ENCODE measurements at places on chromosomes 4 and X. TPM values are rescaled to one million over a fixed set of nuclear protein-coding genes. Genes with fewer than 3 reads are reported as not detected.

DNA sequence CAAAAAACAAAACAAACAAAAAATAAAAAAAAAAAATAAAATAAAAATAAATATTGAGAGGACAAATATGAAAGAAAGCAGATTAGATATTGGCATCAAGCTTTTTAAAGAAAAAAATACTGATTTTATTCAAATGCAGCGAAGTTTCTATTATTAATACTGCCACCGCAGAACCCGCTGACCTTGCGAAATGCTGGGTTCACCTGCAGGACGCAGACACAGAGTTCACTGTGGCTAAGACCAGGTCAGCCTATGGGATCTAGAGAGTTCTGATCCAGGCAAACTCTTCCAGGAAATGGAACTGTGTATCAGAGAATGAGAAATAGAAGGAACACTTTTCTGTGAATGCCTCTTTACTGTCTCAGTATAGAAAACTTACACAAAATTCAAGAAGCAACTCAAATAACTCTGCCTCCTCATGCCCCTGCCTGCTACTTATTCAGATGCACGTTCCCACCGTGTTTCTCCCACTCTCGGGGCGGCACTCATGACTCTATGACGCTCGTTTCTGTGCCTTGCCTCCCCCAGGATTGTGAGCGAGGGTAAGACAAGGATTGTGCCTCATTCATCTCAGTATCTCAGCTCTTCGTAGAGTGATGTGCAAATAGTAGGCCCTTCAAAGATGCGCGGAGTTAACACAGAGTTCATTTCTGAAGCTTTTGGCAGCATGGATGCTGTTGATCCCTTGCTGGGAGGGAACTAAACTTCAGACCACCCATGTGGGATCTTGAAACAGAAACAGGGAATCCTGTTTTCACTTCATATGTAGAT, 44.1 kb upstream of the TLR3 start:
- no peaks in the 10 kb centered on the region for H3K27me3 ChIP-seq
- peaks cover 35% of the 10 kb centered on the region for H3K4me1 ChIP-seq
- no peaks in the 10 kb centered on the region for H3K36me3 ChIP-seq
- DNase-seq, result no peak

Gene COL4A5
- 10.8 TPM for total RNA-seq

GRCh38 chrX:45743081-45743533, 542.4 kb upstream of the DIPK2B start:
- H3K4me1 ChIP-seq, result no peaks in the 10 kb centered on the region
- H3K27me3 ChIP-seq, result no peaks in the 10 kb centered on the region
- no peak overlapping the region for H3K27ac ChIP-seq
- DNase-seq, result no peak

Gene CFI
- total RNA-seq, result 6.8 TPM

Gene LRP2BP
- 2.8 TPM for total RNA-seq

DNA sequence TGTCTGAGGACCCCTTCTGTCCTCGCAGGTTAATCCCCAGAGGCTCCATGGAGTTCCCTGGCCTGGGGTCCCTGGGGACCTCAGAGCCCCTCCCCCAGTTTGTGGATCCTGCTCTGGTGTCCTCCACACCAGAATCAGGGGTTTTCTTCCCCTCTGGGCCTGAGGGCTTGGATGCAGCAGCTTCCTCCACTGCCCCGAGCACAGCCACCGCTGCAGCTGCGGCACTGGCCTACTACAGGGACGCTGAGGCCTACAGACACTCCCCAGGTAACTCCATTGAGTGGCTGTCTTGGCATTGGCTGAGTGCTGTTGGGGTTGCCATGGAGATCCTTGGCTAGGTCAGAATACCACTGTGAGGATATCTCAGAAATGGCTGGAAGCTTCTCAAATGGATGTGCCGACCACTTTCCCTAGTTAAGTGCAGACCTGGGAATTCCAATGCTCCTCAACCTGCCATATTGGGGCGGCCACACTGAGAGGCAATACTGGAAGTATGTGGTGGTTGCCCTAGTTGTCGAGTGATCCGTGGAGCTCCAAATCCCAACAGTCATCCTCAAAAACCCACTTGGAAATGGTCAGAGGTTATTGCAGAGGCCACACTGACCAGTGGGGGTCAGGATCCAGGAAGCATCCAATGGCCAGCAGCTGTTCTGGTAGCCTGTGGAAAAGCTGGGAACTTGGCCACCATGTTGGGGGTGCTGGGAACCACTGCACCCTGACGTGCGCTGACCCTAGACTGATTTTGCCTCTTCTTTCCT, 4.9 kb downstream of the GATA1 start:
- peaks cover 16% of the 10 kb centered on the region for H3K27me3 ChIP-seq
- no peak overlapping the region for H3K4me3 ChIP-seq
- no peak for DNase-seq
- no peaks in the 10 kb centered on the region for H3K4me1 ChIP-seq

GRCh38 chr4:147192679-147193078, 247.0 kb upstream of the TTC29 start:
- H3K4me3 ChIP-seq, result no peak overlapping the region
- H3K27me3 ChIP-seq, result no peaks in the 10 kb centered on the region
- H3K36me3 ChIP-seq, result no peaks in the 10 kb centered on the region
- H3K4me1 ChIP-seq, result peaks cover 13% of the 10 kb centered on the region
- H3K27ac ChIP-seq, result no peak overlapping the region

DNA sequence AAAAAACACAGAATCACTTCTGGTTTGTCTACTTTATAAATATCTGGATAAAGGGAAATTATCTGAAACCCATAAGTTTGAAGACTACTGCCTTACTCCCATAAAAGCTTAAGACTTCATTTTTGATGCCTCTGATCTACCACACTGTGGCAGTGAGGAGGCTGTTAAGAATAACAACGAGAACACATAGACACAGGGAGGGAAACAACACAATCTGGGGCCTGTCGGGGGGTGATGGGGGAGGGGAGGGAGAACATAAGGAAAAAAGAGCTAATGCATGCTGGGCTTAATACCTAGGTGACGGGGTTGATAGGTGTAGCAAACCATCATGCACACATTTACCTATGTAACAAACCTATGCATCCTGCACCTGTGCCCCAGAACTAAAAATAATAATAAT, 573.7 kb downstream of the GBA3 start:
- H3K36me3 ChIP-seq, result no peaks in the 10 kb centered on the region
- H3K27me3 ChIP-seq, result no peaks in the 10 kb centered on the region
- H3K27ac ChIP-seq, result no peak overlapping the region
- H3K4me1 ChIP-seq, result no peaks in the 10 kb centered on the region
- H3K4me3 ChIP-seq, result no peak overlapping the region

- no peaks in the 10 kb centered on the region for H3K36me3 ChIP-seq
- no peak overlapping the region for H3K27ac ChIP-seq
- peaks cover 3% of the 10 kb centered on the region for H3K27me3 ChIP-seq
Observed at GRCh38 chrX:124476562-124476961, 130.2 kb downstream of the SH2D1A start.

DNA sequence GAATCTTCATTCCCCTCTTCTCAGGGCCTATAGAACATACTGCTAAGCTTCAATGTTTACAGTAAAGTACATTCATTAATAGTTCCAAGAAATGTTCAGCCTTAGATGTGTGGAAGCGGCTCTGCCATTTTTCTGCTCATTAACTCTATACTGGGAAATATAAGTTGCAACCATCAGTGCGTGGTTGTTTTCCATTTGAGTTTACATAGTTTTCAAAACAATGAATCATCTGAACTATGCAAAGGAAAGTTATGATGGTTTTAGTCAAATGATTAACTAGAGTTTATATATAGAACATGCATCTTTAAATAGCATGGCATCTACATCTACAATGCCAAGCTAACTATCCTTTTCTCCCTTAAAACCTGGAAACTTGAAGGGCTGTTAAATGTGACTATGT, 29.6 kb downstream of the LEF1 start:
- H3K27ac ChIP-seq, result no peak overlapping the region
- no peak for DNase-seq
- H3K27me3 ChIP-seq, result peaks cover 7% of the 10 kb centered on the region
- peaks cover 4% of the 10 kb centered on the region for H3K4me1 ChIP-seq

DNA sequence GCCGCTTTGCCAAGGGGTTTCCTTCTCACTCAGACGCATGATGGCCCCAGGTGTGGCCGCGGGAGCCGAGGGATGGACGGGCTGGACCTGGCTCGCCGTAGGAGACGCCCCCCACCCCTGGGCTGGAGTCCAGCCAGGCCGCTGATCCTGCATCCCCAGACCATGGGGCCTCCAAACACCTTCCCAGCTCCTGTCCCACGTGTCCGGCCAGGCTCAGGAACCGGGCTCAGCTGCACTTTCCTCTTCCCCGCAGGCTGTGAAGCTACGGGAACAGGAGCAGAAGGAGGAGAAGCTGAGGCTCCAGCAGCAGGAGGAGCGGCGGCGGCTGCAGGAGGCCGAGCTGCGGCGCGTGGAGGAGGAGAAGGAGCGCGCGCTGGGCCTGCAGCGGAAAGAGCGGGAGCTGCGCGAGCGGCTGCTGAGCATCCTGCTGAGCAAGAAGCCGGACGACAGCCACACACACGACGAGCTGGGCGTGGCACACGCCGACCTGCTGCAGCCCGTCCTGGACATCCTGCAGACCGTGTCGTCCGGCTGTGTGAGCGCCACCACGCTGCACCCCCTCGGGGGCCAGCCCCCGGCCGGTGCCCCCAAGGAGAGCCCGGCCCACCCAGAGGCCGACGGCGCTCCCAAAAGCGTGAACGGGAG, 9.1 kb downstream of the AKAP17A start:
- H3K27me3 ChIP-seq, result no peaks in the 10 kb centered on the region
- no peak overlapping the region for H3K4me3 ChIP-seq
- H3K4me1 ChIP-seq, result peaks cover 14% of the 10 kb centered on the region
- no peak for DNase-seq
- peaks cover 86% of the 10 kb centered on the region for H3K36me3 ChIP-seq

Gene TXK
- 0.71 TPM for total RNA-seq

DNA sequence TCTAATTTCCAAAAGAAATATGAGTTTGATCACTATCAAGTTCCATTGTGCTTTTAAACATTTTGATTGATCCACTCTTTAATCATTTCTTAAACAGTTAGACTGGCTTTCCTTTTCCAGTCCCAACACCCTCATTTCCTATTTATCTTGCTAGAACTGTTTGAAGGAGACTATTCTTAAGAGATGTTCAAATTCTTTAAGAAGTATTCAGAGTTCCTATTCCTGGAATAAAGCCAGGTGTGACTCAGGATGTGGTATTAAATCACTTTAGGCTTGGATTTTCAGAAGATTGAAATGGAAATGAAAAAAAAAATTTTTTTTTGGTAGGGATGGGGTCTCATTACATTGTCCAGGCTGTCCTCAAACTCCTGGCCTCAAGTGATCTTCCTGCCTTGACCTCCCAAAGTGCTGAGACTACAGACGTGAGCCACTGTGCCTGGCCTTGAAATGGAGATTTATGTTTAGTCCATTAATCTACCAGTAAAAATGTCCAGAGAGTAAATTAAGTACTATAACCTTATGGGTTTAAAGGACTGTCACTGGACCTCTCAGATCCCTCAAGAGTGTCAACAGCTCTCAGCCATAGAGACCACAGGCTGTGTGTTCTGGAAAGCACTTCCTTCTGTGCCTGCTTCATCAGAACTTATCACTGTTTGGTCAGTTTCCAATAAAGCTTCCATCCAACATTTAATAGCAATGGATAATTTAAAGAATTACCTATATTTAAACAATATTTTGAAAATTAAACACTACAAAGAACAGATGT, 90.7 kb downstream of the CDS1 start:
- H3K4me3 ChIP-seq, result no peak overlapping the region
- DNase-seq, result no peak
- H3K27me3 ChIP-seq, result no peaks in the 10 kb centered on the region
- H3K27ac ChIP-seq, result no peak overlapping the region
- H3K36me3 ChIP-seq, result peaks cover 87% of the 10 kb centered on the region

DNA sequence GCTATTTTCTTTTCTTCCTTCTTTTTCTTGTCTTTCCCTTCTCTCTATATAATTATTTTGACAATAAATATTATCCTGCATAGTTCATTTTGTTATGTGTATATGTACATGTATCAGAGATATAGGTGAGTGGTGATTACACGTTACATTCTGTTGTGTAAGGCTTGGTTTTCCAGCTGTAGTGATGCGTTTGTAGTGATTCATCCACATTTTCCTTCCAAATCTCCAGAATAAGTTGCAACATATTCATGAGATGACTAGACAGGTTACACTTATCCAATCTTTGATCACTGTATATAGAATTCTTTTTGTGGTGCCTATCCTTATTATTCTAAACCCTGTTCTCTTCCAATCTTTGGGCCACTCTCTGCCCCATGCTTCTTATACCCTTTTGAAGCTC, 540.2 kb downstream of the GBA3 start:
- H3K4me3 ChIP-seq, result no peak overlapping the region
- H3K27ac ChIP-seq, result no peak overlapping the region
- no peak for DNase-seq
- H3K36me3 ChIP-seq, result no peaks in the 10 kb centered on the region

- H3K4me3 ChIP-seq, result no peak overlapping the region
- H3K36me3 ChIP-seq, result no peaks in the 10 kb centered on the region
- no peak overlapping the region for H3K27ac ChIP-seq
Observed at GRCh38 chr4:38449506-38450174, 214.4 kb upstream of the KLF3 start.

Gene VBP1
- 63.9 TPM for total RNA-seq

DNA sequence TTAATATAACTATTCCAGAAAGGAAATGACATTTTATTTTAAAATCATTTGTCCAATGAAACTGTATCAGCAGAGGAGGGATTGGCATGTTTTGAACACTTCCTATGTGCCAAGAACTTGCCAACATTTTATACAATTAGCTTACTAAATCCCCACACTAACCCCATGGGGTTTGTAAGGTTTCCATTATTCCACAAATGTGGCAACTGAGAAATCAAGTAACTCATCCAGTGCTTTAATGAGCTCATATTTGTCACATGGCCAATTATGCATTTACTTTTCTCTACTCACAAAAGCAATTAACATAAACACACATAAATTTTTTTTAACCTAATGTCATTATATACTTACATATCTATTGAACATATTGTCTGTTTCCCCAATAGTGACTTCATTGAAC, 37.3 kb downstream of the MANBA start:
- H3K4me1 ChIP-seq, result peaks cover 8% of the 10 kb centered on the region
- H3K4me3 ChIP-seq, result no peak overlapping the region
- H3K27me3 ChIP-seq, result no peaks in the 10 kb centered on the region
- DNase-seq, result no peak
- no peak overlapping the region for H3K27ac ChIP-seq
